ENCODE measurements at places on chromosomes 4 and X.

DNA sequence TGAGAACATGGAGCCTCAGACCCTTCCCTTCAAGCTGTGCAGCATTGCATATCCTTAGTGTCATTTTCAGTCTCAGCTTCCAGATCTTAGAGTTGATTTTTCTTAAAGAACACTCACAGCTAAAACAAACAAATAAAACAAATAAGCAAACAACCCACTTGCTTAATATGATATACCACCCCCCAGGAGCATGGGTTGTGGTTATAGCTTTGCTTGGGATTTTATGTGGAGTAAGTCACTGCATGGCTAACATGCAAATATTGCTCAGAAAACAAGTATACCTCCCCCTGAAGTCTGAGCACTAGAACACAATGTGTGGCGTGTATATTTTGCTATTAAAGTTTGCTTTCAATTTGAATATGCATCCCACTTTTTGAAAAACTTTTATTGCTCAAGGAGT lies 78.6 kb downstream of the MGST2 start:
- no peak for DNase-seq

- no peak for DNase-seq
Observed at GRCh38 chr4:71648923-71649322, 135.0 kb downstream of the GC start.

DNA sequence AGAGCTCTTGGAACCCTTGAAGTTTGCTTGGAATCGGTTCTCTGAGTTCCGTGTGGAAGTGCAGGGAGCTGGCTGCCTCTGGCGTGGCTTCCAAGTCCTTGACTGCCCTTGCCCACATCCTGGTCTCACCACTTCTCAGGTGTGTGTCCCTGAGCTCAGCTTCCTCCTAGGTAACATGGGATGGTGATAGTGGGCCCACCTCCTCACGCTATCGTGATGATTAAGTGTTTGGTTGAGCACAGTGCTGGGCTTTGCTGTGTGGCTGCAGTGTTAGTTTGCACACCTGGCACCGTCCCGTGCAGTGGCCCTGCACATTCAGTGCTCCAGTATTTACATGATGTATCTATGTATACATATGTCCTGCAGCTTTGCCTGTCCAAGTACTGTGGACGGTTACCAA lies 81.5 kb downstream of the CLDN34 start:
- DNase-seq: no peak

DNA sequence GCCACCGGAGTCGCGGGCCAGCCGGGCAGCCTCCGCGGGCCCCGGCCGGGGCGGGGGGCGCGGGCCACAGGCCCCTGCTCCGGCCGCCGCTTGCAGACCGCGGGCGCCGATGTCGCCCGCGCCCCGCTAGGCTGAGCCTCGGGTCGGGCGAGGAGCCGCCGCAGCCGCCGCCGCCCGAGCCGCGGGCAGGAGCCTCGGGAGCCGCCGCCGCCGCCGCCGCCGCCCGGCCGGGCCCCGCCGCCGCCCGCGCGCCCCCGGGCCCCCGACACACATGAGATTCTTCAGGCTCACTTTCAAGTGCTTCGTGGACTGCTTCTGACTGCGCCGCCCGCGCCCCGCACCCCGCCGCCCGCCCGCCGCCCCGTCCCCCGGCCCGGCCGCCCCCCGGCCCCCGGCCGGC lies 345 bp downstream of the SLC6A8 start:
- DNase-seq: no peak

- DNase-seq: no peak
Observed at GRCh38 chr4:80015407-80016189, 57.4 kb downstream of the ANTXR2 start.

DNA sequence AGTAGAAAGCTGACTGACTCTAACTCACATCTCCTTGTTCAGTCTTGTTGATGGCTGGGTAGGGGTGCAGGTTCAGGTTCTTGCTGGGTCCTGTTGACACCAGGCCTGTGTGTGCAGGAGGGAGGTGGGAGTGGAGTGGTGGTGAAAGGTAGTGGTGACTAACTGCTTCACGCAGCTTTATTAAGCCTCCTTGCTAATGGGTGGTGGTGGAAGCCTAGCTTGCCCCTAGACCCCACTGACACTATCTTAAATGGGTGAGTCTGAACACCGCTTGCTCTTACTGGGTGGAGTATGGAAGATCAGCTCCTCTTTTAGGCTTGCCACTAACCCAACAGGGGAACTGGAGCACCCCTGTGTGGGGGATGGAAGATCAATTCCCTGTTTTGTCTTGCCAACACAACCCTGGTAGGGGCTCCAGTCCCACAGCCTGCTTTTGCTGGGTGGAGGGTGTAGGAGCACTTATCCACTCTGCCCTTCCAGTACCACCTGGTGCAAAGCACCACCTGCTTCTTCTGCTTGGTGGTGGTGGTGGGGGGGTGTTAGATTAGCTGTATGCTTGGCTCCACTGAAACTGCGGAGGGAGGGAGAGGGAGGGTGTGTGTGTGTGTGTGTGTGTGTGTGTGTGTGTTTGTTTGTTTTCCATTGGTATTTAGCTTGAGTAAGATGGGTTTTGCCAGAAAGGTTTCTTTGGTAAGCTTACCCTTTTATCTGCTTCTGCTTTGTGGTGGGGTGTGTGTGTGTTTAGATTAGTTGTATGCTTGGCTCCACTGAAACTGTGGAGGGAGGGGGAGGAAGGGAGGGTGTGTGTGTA lies 25.6 kb downstream of the KDM6A start:
- DNase-seq: no peak

DNA sequence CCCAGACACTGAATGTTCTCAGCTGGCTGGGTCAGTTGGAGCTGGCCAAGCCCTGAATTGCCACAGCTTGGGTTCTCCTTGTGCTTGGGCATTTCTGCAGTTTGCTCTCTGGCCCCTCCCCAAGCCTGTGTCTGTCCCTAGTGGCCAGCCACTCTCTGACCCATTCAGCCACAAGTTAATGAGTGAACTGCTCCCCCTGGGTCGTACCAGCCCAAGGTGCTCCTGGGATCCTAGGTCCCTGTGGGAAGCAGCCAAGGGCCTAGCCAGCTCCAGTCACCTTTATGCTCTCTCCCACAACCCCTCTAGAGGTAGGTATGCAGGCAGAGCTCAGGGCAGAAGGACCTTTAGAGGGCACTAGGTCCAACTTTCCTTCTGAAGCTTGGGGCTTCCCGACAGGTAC lies 51.5 kb downstream of the STARD8 start:
- no peak for DNase-seq

Data from activated CD8-positive, alpha-beta memory T cell treated with anti-CD3 and anti-CD28 coated beads for 1 hour (primary cell).